ENCODE measurements at places on chromosomes 2 and 18.

DNA sequence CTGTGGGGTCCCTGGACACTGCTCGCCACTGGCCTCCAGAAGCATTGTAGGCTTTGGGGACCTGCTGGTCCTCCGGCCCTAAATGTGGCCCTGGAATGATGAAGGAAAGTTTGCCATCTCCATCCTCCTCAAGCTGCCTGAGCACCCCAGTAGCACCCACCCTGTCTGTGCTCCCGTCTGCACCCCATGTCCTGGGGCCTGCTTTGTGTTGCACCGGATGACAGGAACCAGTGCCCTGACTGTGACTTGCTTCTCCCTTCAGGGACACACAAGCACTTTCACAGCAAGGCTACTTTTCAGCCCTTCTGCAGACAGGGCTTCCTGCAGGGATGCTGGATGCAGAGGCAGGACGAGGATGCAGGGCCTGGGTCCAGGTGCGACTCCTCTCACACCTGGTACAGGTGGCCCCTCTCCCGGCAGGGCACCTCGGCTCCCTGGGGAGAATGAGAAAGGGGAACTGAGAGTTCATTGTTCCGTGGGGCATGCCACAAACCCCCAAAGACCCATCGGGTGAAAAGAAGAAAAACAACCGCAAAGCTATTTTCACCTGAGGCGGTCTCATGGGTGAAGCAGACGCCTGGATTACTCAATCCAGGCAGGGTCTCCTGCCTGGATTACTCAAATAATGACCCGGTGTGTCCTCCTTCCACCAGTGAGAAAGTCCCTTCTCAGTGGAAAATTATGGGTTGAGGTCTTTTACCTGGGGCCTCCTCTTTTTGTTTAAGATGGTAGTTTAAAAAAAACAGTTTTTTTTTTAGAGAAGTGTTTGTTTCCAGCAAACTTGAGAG lies 74.9 kb downstream of the LONRF2 start:
- DNase-seq = no peak

- DNase-seq = no peak
These were observed 2.8 kb upstream of the PPP4R3B start for GRCh38 chr2:55620123-55620779.

- no peak for DNase-seq
These were observed 70.3 kb downstream of the ANTXR1 start for GRCh38 chr2:69083235-69083748.

DNA sequence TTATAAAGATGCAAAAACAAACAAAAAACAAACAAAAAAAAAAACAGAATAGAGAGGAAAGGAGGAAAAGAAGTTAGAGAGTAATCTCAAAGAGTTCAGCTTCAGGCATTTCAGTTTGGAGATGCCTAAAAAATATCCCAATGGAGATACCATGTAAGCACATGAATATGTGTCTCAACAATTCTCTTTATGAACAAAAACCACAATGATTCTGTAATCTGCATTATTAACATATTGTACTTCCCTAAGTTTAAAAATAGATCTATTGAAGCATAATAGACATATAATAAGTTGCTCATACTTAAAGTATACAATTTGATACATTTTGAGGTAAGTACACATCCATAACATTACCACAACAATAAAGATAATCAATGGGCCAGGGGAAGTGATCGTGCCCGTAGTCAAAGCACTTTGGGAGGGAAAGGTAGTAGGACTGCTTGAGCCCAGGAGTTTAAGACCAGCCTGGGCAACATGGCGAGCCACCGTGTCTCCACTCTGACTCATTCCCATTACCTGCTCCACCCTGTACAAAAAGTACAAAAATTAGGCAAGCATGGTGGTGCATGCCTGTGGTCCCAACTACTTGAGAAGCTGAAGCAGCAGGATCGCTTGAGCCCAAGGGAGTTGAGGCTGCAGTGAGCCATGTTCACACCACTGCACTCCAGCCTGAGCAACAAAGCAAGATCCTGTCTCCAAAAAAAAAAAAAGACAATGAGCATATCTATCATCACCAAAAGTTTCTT lies 158.9 kb downstream of the ATAD2B start:
- DNase-seq = no peak

GRCh38 chr2:165815299-165816141 lies 21.5 kb upstream of the GALNT3 start:
- DNase-seq = no peak

GRCh38 chr18:36284671-36285295 lies 12.7 kb upstream of the FHOD3 start:
- DNase-seq = no peak

GRCh38 chr2:69177785-69178636 lies 165.0 kb downstream of the ANTXR1 start:
- no peak for DNase-seq

- no peak for DNase-seq
These were observed 15.8 kb downstream of the ITGA4 start for GRCh38 chr2:181472990-181473389.

GRCh38 chr2:74026687-74027241 lies 42.1 kb downstream of the TET3 start:
- DNase-seq = no peak

Data from stimulated activated CD4-positive, alpha-beta T cell treated with anti-CD3 and anti-CD28 coated beads, TNF-alpha, amount 100 ng/mL, for 1 hour (primary cell).